Stimulated activated CD8-positive, alpha-beta memory T cell treated with anti-CD3 and anti-CD28 coated beads, Interleukin-4, amount 100 ng/mL, for 48 hours (primary cell): ENCODE measurements at places on chromosomes 5 and 9.

- no peak for DNase-seq
Observed at GRCh38 chr5:119318256-119318894, 37.4 kb upstream of the TNFAIP8 start.

- no peak for DNase-seq
Observed at GRCh38 chr9:84796404-84796803, 126.9 kb downstream of the NTRK2 start.

- DNase-seq: peak; percentile 52
Observed at GRCh38 chr9:95506678-95507463, 9.9 kb downstream of the PTCH1 start.

GRCh38 chr9:37575511-37575914, 667 bp downstream of the FBXO10 start:
- no peak for DNase-seq

DNA sequence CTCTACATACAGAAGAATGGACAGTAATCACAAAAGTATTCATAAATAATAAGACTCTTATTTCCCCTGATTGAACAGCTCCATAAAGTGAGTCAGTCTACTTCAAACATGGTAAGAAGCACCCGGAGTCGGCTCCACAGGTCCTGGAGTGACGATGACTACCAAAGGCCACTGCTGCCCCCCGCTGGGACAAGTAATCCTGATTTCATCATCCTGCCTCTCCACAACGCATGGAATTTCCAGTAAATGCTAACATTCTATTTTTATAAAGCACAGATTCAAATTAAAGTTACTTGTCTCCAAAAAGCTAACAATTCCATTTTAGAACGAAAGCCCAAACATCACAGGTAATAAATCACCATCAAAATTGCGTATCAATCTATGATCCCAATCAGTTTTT, 16.2 kb downstream of the ATPSCKMT start:
- DNase-seq: no peak

- DNase-seq: no peak
Observed at GRCh38 chr5:102153003-102153759, 142.9 kb downstream of the SLCO4C1 start.

- DNase-seq: no peak
Observed at GRCh38 chr5:43313854-43314457, 744 bp upstream of the HMGCS1 start.

DNA sequence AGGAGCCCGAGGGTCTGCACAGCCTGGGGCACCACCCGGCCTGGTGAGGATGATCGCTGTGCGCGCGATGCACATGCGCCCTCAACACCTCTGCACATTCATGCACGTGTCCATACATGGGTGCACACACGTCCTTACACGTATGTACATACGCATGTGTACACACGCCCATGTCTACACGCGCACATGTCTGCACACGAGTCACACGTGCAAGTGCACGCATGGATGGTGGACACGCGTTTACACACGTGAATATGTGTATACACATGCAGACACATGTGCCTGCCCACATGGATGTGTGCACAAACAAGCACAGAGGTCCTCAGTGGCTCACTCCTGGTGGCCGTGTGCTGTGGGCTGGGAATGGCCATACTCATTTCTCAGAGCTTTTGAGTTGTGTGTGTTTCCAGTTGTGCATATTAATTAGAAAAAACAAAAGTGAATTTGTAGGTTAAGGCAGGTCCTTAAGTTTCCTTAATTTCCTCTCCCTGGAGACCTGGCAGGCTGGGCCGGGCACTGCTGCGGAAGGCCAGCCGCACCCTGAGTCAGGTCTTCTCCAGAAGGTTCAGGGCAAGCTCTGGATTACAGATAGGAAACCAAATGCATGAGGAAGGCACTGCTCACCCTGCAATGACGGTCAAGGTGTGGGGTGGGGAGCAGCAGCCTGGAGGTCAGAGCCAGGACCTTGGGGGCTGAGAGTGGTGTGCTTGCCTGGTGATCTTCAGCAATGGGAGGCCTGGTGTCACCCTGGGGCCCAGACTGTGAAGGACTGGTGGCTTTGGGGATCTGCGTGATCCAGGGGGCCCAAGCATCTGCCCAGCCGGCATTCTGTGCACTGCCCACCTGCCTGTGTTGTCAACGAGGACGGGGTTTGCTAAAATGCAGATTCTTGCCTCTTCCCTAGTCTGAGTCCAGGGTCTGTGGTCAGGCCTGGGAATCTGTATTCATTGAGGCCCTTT, 1.3 kb upstream of the RNU6ATAC start:
- DNase-seq: peak; percentile 62

DNA sequence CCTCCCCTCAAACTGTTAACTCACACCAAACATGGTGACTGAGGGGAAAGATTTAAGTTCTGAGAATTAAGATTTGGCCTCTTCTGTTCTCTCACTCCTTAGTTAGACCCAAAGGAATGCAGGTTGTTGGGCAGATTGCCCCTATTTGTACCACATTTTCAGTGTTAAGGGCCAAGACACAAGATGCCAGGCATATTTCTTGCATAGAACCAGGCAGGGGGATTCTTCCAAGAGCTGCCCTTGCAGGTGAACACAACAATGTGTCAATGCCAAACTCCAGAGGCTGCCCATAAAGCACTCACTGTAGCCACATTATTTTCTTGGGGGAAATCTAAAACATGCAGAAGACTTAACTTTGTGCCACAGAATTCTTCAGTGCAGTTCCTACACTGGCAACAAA, 14.7 kb downstream of the MPDZ start:
- DNase-seq: no peak
